Spinal cord (tissue), 10 donors: ENCODE measurements at places on chromosomes 2 and 18. TPM values are rescaled to one million over a fixed set of nuclear protein-coding genes. Genes with fewer than 3 reads are reported as not detected.

GRCh38 chr18:61575419-61575818 is 242.2 kb downstream of the CDH20 start:
- DNase-seq: no peak
- no peaks in the 10 kb centered on the region for H3K4me1 ChIP-seq
- H3K27ac ChIP-seq: no peak overlapping the region
- no peak overlapping the region for H3K4me3 ChIP-seq

GRCh38 chr18:11260961-11261461 is 111.6 kb upstream of the PIEZO2 start:
- no peak overlapping the region for H3K4me3 ChIP-seq
- no peaks in the 10 kb centered on the region for H3K27me3 ChIP-seq
- DNase-seq: no peak
- H3K27ac ChIP-seq: peak overlapping the region; percentile 35

B3GNT7 gene
- total RNA-seq: 5.2 TPM

IL1B gene
- total RNA-seq: 1.5 TPM

DNA sequence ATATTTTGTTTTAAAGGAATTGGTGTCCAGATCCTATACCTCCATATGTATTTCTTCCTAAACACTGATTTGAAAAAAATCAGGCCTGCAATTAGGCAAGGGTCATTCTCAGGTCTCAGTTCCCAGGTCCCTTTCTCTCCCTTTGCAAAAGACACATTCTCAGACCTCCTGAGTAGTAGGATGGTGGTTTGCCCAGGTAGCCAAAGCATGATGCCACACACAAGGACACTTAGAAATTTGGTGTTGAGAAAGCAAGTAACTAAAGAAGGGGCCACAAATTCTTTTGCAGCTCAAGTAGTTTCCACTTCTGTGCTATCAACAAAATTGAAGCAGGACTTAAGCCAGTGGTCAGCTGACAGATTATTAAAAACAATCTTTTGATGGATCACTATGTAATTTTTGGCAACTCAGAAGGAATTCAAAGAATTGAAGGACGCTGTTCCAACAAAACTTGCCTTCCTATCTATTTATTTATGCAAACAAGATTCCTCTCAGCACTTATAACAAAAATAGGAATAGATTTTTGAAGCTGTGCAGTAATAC is 6.6 kb upstream of the MYO5B start:
- no peak overlapping the region for H3K4me3 ChIP-seq
- DNase-seq: no peak
- H3K27ac ChIP-seq: no peak overlapping the region
- H3K36me3 ChIP-seq: no peaks in the 10 kb centered on the region
- peaks cover 18% of the 10 kb centered on the region for H3K27me3 ChIP-seq

TRIM54 gene
- total RNA-seq: 0.17 TPM

GRCh38 chr18:76619261-76619620 is 124.2 kb upstream of the ZNF516 start:
- H3K27me3 ChIP-seq: no peaks in the 10 kb centered on the region
- peaks cover 30% of the 10 kb centered on the region for H3K4me1 ChIP-seq
- peak overlapping the region; percentile 92 for H3K27ac ChIP-seq
- DNase-seq: no peak

- no peaks in the 10 kb centered on the region for H3K27me3 ChIP-seq
- H3K27ac ChIP-seq: no peak overlapping the region
- H3K4me1 ChIP-seq: no peaks in the 10 kb centered on the region
- DNase-seq: no peak
- H3K36me3 ChIP-seq: no peaks in the 10 kb centered on the region
- no peak overlapping the region for H3K4me3 ChIP-seq
Measured at GRCh38 chr2:48673581-48673980, 55.9 kb downstream of the GTF2A1L start.

- no peaks in the 10 kb centered on the region for H3K36me3 ChIP-seq
- no peak overlapping the region for H3K27ac ChIP-seq
- H3K4me3 ChIP-seq: peak overlapping the region; percentile 43
Measured at GRCh38 chr2:31137211-31138036, 816 bp downstream of the GALNT14 start.

DNA sequence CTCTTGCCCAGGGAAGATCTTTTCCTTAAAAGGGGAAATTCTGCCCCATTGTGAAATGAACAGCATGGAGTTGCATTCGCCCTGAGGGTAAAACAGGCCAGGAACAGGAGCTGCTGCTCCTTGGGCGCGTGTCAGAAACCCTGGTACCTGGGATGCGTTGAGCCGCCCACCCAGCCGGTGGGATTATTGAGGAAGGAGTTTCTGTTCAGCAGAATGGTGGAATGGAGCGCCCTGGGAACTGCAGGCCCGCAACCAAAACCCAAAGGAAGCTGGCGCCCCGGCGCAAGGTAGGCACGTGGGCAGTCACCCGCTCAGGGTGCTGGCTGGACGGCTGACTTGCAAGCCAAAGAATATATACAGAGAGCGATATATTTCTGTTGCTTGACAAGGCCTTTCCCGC is 73.5 kb downstream of the MTCL1 start:
- H3K4me1 ChIP-seq: peaks cover 3% of the 10 kb centered on the region
- H3K27ac ChIP-seq: no peak overlapping the region
- H3K36me3 ChIP-seq: peaks cover 20% of the 10 kb centered on the region
- DNase-seq: no peak
- H3K4me3 ChIP-seq: no peak overlapping the region

GRCh38 chr18:335733-336132 is 67.9 kb upstream of the THOC1 start:
- peaks cover 6% of the 10 kb centered on the region for H3K36me3 ChIP-seq
- no peak overlapping the region for H3K4me3 ChIP-seq
- H3K4me1 ChIP-seq: peaks cover 12% of the 10 kb centered on the region
- no peak for DNase-seq

DNA sequence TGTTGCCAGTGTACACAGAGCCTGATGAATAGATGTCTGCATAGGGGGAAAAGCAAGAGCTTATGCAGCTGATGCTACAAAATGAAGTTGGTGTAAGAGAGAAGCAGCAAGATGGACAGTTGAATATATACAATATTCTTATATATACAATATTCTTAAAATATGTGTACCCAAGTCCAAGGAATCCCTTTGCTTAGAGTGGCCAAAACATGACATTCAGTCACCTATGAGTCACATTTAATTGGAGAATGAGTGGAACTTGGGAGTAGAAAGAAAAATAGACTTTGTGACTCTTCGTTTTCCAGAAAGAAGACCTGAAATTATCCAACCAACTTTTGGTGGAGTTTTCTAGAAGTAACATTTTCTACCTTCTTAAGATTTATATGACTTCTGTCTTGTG is 81.8 kb downstream of the SCN9A start:
- H3K27me3 ChIP-seq: no peaks in the 10 kb centered on the region
- H3K4me3 ChIP-seq: no peak overlapping the region
- no peaks in the 10 kb centered on the region for H3K36me3 ChIP-seq
- no peak overlapping the region for H3K27ac ChIP-seq

ZAP70 gene
- 0.40 TPM for total RNA-seq

CAPN14 gene
- 0.28 TPM for total RNA-seq

FBXO15 gene
- 5.4 TPM for total RNA-seq

C2orf80 gene
- total RNA-seq: 15.7 TPM

- H3K36me3 ChIP-seq: no peaks in the 10 kb centered on the region
- no peak overlapping the region for H3K4me3 ChIP-seq
- H3K27me3 ChIP-seq: no peaks in the 10 kb centered on the region
- H3K27ac ChIP-seq: no peak overlapping the region
- no peak for DNase-seq
Measured at GRCh38 chr2:101340141-101340551, 31.6 kb upstream of the RNF149 start.

MC5R gene
- 0.30 TPM for total RNA-seq

SERPINB11 gene
- not detected for total RNA-seq

GRCh38 chr2:208669394-208669793 is 262.8 kb downstream of the PTH2R start:
- H3K4me1 ChIP-seq: no peaks in the 10 kb centered on the region
- no peaks in the 10 kb centered on the region for H3K36me3 ChIP-seq
- no peak overlapping the region for H3K4me3 ChIP-seq
- H3K27me3 ChIP-seq: no peaks in the 10 kb centered on the region
- no peak overlapping the region for H3K27ac ChIP-seq

C18orf63 gene
- total RNA-seq: not detected

DNA sequence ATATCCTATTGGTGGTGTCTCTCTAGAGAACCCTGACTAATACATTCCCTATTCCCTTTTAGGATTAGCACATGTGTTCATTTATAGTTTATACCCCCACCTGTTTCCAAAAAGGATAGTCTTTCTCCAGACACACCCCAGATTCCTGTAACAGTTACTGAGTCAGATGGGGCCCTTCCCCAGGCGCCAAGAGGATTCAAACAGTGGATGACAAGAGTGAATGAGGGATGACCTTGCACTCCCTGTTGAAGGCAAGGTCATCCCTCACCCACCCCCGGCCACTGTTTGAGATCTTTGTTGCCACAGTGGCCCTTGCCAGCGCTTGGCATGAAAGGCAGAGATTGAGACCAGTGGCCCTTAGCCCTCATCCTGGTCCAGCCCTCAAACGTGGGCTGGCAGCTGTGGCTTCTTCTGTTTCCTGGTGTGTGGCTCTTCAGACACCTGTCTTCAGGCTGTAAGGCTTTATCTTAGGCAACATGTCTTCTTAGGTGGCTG is 15.3 kb upstream of the REEP1 start:
- no peak overlapping the region for H3K27ac ChIP-seq
- no peaks in the 10 kb centered on the region for H3K4me1 ChIP-seq
- DNase-seq: no peak
- H3K27me3 ChIP-seq: no peaks in the 10 kb centered on the region
- H3K4me3 ChIP-seq: no peak overlapping the region

DNA sequence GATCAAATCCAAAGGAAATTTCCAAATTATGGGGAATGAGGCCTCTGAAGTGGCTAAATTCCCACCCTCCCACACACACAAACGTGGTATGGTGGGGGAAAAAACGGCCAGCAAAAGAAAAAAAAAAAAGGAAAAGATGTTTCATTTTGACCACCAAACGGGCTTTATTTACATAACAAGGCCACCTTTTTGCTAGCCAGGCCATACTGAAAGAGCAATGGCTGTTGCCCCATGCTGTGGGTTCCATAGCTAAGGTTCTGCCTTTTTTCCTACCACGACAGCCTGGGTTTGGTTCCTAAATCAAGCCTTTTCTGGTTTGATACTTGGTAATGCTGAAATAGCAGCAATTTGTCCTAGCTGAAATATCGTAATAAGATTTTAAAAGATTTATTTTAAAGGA is 14.0 kb upstream of the IL1B start:
- H3K27ac ChIP-seq: no peak overlapping the region
- no peaks in the 10 kb centered on the region for H3K27me3 ChIP-seq
- no peaks in the 10 kb centered on the region for H3K4me1 ChIP-seq
- H3K4me3 ChIP-seq: no peak overlapping the region
